Breast epithelium (tissue), 4 donors: ENCODE measurements at places on chromosomes 11 and 22.

GRCh38 chr22:21015466-21016006 is 571 bp downstream of the P2RX6 start:
- DNase-seq = no peak

DNA sequence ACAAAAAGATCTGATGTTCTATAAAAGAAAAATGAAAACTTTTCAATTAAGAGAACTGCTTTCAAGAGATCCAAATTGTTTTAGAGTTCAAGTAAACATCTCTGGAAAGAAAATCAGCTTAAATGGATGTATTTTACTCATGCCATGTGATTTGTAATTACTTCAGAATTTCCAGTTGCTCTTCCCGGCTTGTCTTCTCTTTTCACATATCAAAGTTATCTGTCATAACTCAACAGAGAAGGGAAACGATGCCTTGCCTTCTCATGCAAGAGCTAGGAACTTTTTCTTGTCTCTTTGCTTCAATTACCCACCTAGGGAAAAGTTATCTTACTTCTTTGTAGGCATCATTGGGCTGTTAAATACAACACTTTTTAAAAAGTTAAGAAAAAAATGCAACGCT is 255.2 kb upstream of the POU2AF2 start:
- DNase-seq = no peak

DNA sequence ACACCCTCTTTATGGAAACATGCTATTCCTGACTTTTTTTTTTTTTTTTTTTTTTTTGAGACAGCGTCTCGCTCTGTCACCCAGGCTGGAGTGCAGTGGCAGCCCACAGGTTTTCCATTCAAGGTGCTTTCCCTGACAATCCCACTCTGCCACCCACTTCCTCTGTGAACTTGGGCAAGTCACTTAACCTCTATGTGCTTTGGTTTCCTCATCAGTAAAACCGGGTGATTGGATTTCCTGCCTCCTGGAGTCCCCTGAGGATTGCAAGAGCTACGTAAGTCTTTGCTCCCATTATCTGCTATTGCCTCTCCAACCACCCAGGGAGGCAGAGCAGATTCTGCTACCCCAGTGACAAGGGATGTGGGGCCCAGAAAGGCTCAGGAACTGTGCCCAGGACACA is 54.1 kb downstream of the CELSR1 start:
- DNase-seq = no peak

DNA sequence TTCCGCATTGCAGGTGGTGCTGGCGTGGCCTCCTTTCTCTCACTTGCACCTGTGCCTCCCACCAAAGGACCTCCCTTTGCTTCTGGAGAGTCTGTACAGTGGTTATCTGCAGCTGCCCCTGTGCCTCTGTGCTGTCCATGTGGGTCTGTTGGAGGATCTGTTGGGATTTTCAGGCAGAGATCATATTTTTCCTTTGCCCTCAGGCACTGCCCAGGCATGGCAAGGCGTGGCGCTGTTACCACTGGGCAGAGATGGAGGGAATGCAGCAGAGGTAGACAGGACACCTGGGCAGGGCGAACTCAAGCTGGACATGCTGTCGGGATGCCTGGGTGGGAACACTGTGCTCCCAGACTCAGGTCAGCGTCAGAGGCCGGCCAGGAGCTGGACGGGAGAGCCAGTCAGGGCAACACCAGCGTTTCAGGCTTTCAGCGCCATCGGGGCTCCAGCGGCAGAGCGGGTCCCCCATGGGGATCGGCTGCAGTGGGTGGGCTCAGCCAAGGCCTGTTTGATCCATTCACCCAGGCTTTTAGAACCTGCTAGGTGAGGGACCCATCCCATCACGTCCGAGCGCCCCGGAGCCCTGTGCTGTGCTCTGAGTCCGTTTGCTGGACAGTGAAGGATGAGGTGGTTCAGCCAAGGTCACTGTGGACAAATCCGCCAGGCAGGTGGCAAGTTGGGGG is 718.9 kb downstream of the BRD1 start:
- no peak for DNase-seq

DNA sequence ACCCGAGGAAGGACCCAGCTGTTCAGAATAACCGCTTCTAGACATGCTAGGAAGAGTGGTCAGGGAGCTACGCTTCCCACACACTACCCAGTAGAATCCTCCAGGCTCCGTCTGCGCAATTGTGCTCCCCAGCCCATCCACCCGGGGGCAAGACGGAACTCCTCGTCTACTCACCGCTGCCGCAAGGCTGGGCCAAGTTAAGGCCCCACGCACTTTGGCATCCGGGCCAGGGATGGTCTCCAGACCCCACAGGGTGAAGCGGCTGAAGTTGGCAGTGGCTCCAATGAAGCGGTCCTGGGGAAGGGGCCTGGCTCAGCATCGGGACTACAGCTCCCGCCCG is 757 bp downstream of the RNASEH2C start:
- DNase-seq = no peak

- no peak for DNase-seq
Observed at GRCh38 chr22:42231929-42232328, 38.5 kb downstream of the TCF20 start.

DNA sequence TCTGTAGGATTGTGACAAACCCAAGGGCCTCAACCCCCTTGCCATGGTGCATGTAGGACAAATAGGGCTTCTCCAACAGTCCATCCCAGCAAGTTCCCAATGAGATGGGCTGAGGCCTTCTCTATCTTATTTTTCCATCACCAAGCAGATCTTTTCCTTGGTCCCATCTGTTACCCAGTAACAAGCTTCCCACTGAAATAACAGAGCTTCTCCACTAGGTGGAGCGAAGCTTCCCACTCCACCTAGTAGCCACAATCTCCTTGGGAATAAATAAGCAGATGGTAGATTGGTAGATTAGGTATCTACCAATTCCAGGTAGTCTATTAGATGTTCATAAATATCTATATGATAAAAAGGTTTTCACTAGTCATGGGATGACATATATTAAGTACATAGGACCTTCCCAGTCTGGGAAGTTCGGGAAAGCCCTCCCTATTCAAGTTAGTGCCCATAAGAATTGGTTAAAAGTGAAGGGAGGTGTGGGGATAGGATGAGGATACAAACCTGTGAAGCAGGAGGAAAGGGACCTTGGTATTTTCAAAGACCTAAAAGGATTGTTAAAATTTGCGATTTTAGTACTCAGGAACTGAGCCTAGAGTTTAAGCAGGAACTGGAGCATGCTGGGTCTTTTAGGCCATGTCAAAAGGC is 5.9 kb upstream of the OR52L1 start:
- no peak for DNase-seq

DNA sequence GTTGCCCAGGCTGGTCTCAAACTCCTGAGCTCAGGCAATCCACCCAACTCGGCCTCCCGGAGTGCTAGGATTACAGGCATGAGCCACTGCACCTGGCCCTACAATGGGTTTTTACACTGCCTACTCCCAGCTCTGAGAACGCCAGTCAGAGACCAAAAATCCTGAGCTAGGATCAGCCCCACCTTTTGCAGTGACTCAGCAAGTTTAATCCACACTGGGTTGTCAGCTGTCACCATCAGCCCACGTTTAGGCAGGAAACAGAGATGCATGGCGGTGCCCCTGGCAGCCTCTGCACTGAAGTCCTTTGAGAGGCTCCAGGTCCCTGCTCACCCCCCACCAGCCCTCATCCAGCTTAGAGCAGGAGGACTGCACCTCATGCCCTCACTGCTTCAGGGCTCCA is 117.6 kb downstream of the ARHGAP8 start:
- no peak for DNase-seq

- no peak for DNase-seq
Observed at GRCh38 chr11:31246451-31247165, 122.9 kb downstream of the DCDC1 start.

GRCh38 chr11:65226103-65226442 is 35.7 kb upstream of the POLA2 start:
- no peak for DNase-seq

DNA sequence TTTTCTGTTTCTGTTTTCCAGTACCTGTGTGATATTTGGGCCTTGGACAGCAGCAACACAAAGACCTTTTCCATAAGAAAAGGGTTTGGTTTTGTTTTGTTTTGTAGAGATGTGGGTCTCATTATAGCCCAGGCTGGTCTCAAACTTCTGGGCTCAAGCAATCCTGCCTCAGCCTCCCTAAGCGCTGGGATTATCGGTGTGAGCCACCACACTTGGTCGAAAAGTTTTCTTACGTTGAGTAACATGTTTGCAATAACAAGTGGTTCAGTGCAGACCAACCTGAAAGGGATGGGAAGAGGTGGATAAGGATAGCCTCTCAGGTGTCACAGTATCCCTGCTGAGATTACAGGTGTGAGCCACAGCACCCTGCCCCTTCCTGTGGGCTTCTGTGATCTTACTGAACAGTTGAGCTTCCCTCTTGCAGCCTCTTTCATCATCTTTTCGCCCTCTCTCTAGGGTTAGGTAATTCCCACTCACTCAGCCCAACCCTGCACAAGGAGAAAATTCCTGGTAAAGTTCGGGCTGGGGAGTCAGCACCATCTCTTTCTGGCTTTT is 3.5 kb upstream of the MRPL48 start:
- DNase-seq = no peak

GRCh38 chr22:24105013-24105360 is 76.3 kb upstream of the SUSD2 start:
- DNase-seq = no peak

DNA sequence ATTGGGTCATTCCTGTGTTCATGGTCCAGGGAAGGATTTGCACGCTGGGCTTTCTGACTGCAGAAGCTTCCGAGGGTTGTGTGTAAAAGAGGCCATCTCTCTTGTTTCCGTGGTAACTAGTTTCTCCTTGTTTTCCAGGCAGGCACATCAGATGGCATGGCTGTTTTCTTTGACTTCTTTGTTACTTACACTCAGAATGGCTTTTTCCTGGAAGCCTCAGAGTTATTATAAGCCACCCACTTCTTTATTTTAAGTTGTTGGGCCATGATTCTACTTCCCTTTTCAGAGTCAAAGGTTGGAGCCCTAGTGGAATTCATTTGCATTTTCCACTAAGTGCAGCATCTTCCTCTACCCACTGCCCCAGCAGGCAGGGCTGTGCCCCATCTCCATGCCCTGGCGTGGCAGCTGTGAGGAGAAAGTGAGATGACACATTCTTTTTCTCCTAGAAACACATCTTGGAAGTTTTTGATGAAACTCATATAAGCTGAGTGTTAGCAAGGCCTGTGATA is 94.9 kb downstream of the PRR5L start:
- no peak for DNase-seq

- no peak for DNase-seq
Observed at GRCh38 chr11:69380451-69380901, 86.5 kb downstream of the MYEOV start.

- no peak for DNase-seq
Observed at GRCh38 chr11:8107642-8108041, 26.6 kb downstream of the TUB start.

GRCh38 chr11:72812967-72813739 is 1.1 kb upstream of the ATG16L2 start:
- DNase-seq = no peak

DNA sequence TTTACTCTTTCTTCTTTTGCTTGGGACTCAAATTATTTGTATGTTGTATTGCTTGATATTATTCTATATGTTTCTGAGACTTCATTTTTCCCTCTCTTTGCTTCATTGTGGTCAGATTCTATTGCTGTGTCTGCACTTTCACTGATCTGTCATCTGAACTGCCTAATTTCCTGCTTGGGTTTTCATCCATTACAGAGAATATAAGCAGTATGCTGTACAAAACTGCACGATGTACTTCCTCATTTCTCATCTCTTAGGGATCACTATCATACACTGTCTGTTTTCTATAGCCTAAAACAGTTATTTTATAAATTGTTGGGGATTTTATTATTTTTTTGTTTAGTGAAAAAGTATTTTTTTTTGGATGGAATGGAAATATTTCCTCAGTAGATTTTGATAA is 736.7 kb upstream of the ANO5 start:
- DNase-seq = no peak

DNA sequence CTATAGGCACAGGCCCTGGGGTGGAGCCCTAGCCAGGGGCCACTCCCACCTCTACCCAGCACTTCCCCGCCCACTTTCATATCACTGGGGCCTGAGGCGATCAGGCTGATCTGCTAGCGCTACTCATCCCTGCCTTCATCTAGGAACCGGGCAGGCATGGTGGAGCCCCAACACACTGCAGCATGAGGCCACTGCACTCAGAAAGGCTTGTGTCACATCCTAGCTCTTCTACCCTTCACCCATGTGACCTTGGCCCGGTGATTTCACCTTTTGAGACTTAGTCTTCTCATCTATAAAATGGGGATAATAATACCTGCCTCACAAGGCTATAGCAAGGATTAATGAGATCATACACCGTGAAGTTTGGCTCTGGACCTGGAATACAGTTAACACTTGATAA is 18.1 kb upstream of the GDPD5 start:
- no peak for DNase-seq

DNA sequence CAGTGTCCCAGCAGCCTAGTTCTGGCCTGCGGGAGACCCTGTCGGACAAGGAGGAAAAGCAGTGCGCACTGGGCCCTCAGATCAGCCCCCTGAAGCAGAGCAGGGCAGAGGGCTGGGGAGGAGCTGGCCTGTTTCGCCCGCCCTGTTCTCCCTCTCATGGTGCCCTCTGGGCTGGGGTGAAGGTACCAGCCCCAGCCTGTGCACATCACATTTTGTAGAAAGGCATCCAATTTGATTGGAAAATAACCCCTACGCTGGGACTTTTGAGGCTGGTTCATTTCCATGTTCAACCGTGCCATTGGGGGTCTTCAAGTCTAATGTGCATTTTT is 832 bp upstream of the NAP1L4 start:
- no peak for DNase-seq
